ENCODE measurements at places on chromosomes 2 and 18.
A peak's percentile ranks its signal among the peaks of the same experiment; 100 is the strongest.

GRCh38 chr18:68484241-68484640 is 230.7 kb downstream of the TMX3 start:
- no peak for DNase-seq

- DNase-seq, result no peak
Observed at GRCh38 chr2:119076713-119077112, 81.8 kb downstream of the C1QL2 start.

DNA sequence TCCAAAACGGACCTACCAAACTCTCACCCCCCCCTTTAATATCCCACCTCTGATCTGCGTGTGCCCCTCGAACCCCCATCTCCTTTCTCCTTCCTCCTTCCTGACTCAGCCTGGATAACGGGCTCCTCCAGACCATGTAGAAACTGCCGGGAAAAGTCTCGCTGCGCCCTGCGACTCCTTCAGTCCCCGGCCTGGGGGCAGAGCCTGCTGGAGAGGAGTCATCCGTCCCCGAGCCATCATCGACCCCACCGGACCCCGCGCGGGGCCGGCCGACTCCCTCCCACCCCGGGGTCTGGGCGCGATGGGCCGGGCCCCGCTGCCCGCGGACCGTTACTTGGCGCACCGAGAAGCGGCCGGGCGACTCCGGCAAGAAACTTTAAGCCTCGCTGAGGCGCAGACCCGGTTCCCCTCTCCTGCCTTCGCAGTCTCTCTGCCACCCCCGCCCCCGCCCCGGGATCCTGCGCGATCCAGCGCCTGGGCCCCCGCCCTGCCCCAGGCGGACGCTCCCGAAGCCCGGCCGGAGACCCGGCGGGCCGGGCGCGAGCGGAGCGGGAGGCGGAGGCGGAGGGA is 3.4 kb downstream of the ZEB2 start:
- no peak for DNase-seq

GRCh38 chr2:190415794-190416775 is 7.9 kb downstream of the MFSD6 start:
- no peak for DNase-seq

- DNase-seq, result no peak
Observed at GRCh38 chr2:21710031-21710430, 586.3 kb downstream of the TDRD15 start.

GRCh38 chr2:137947728-137948336 is 16.4 kb upstream of the HNMT start:
- peak; percentile 20 for DNase-seq

GRCh38 chr18:45413180-45413836 is 202.0 kb upstream of the SLC14A2 start:
- no peak for DNase-seq

DNA sequence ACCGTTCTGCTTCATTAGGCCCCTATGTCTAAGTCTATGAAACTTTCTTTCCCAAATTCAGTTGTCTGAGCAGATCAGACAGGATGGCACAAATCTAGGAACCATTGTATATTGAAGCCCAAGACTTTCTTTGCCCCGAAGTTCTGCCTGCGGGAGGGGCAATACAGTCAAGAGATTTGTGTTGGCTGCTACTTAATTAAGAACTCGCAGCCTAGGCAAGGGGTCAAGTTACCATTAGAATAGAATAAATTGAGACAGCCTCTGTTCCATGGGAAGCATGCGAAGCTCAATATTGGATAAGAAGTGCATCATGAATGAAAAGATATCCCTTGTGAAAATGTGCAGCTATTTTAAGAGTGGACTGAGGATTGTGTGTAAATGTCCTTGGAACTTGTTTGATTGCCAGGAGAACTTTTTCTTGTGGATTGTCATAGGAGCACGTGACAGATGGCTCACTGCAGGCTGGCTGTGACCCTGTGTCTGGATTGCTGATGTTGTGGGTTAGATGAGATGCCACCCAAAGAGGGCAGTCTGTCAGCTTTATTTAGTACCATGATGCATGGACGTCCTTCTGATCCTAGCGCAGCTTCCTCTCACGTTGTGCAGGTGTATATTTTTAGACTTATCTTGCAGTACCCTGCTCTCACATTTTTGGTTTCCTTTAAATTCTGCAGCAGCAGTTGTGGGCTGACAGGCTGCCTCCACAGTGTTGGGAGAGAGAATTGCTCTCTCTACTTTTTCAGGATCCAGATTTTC is 30.9 kb downstream of the HAUS1 start:
- DNase-seq, result no peak

GRCh38 chr2:239685556-239685955 is 284.7 kb upstream of the HDAC4 start:
- DNase-seq, result no peak

- no peak for DNase-seq
Observed at GRCh38 chr2:98586551-98587140, 21.7 kb downstream of the COA5 start.

- DNase-seq, result no peak
Observed at GRCh38 chr2:158724803-158725381, 70.2 kb upstream of the DAPL1 start.

DNA sequence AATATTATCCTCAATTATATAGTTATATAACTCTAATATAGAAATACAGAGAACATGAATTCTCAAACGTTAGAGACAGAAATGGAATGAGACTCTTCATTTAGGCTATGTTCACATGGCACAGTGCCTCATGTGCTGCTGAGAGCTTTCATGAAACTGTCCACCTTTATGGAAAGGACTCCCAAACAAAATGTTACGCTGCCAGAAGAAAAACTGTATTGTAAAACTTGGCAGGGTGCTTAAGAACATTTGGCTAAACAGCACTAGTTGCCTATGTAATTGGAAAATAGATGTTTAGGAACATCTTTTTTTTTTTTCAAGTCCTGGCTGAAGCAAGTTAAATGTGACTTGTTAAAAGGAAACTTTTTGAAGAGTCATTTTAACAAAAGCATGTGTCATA is 396.0 kb downstream of the ERBB4 start:
- DNase-seq, result no peak

- DNase-seq, result no peak
Observed at GRCh38 chr2:57622009-57622408, 424.6 kb upstream of the VRK2 start.

DNA sequence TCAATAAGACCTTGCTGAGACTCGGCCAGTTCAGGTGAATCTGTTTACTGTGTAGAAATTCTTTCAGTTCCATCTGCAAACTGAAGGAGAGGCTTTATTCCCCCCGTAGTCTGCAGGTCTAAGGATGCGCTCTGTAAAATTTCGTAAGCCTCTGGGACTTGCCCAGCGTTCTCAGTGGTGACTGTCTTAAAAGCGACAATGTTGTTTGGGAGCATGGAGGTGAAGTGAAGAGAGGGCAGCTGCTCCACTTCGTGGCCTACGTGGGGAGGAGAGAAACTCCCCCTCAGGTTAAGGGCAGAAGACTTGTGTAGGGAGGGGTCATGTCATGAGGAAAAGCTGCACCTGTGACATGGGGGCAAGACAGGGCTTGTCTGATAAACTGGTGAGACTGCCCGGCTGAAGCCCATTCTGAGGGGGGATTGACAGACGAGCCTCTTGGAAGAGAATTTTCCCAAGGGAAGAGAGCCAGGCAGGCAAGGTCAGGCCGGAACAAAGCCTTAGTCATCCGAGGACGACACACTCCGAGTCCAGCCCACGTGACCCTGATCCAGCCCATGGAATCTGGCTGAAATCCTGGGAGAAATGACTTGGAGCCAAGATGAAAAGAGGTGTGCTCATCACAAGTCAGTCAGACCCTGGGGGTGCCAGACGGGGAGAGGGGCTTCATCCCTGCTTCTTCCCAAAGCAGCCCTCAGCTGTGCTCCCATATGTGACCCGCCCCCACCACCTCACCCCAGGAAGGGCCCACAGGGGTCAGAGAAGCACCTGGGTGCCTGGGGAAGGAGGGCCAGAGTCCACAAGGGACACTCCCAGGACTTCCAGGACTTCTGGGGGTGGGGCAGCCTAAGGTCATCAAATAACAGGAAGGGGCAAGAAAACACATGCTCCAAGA is 88.5 kb upstream of the SH3BP4 start:
- no peak for DNase-seq

DNA sequence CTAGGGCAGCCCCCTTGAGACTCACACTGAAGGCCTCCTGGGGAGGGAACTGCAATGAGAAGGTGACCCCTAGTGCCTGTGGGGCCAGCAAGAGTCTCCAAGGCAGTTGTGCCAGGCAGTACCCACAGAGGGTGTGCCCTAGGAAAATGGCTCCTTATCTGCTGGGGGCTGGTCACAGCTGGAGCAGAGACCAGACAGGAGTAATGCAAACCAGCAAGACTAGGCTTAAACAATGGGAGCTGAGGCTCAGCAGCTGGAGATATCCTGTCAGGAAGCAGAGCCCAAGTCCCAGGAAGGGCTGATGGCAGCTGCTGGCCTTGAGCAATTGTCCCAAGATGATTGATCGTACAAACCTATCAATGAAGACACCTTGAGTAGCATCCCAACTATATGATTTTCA is 26.8 kb upstream of the E2F6 start:
- DNase-seq, result no peak

DNA sequence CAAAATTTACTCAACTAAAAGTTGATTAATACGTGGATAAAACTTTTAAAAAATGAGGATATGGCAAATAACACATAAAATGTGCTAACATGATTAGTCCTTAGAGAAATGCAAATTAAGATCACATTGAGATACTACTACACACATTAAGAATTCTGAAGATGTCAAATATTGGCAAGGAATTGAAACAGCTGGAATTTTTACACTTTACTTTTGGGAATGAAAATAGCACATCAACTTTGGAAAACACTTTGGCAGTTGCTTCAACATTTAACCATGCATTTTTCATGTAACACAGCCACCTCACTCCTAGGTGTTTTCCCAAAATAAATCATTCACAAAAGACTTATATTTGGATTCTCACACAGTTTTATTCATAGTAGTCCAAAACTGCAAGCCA is 687.9 kb upstream of the SETBP1 start:
- no peak for DNase-seq

DNA sequence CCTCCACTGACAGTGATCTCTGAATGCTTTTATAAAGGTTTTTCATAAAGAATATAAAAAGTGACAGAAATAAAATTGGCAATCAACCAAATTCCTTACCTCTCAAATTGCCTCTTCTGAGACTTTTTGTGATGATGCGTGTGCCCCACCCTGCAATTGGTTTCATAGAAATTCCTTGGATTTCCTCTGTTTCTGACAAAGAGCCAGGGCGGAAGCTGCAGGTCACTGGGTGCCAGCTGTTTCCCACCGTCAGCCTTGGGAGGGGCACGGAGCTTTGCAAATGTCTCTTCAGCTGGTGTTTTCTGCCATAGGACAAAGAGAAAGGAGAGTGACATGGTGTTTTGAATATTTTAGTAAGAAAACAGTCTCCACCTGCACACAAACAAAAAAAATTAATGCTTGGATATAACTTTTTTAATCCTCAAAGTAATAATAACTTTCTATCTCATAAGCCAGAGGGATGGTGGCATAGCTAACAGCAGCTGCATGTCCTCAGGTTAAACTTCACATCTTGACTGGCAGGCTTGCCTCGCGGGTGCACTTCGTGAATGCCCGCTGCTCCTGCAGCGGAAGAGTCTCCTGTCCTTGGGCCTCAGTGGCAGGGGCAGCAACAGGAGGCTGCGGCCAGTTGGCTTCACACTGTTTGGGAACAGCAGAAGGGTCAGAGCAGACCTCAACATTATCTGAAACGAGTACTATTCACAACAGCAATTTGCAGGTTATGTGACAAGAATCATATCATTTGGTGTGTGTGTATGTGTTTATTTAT is 24.7 kb downstream of the AGAP1 start:
- DNase-seq, result no peak

DNA sequence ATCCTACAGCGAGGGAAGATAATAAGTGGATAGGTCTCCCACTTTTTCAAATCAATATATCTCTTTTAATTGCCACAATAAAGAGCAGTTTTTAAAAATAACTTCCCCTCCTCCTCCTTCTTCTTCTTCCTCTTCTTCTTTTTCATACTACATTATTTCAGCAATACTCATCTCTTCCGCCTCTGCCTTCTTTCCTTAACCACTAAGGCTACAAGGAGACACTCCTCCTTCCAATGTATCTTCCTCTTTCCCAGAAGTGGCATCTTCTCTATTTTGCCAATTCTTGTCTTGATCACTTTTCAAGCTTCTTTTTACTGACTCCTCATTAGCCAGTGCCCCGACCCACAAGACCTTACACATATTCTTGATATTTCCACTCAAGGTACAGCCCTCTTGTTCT is 546.6 kb upstream of the CHAC2 start:
- DNase-seq, result no peak

DNA sequence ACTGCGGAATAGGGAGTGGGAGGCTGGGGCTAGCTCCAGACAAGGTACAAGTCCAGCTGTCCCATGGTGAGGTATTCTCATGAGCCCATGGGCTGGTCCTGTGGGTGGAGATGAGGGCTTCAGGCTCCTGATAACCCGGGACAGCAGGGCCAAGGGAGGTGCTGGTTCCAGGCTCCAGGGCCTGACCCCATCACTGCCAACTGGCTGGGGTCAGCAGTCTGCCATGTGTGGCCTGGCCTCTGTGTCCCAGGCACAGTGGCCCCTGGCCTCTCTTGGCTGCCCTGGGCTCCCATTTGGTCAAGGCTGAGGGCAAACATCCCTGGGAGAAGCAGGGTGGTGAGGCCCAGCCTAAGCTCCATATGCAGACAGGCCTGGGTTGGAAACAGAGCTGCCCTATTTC is 966 bp upstream of the OXER1 start:
- DNase-seq, result no peak

- peak; percentile 29 for DNase-seq
Observed at GRCh38 chr18:59837586-59837985, 62.2 kb upstream of the PMAIP1 start.

All from activated naive CD4-positive, alpha-beta T cell treated with anti-CD3 and anti-CD28 coated beads, Interleukin-2, amount 50 U/mL, for 16 hours (primary cell).